ENCODE measurements at places on chromosomes 7 and 10.
A peak's percentile ranks its signal among the peaks of the same experiment; 100 is the strongest.

- peak overlapping the region; percentile 95 for H3K4me3 ChIP-seq
- no peak for DNase-seq
- H3K36me3 ChIP-seq: no peaks in the 10 kb centered on the region
- H3K27me3 ChIP-seq: no peaks in the 10 kb centered on the region
Measured at GRCh38 chr7:112204499-112205342, 1.5 kb downstream of the DOCK4 start.

DNA sequence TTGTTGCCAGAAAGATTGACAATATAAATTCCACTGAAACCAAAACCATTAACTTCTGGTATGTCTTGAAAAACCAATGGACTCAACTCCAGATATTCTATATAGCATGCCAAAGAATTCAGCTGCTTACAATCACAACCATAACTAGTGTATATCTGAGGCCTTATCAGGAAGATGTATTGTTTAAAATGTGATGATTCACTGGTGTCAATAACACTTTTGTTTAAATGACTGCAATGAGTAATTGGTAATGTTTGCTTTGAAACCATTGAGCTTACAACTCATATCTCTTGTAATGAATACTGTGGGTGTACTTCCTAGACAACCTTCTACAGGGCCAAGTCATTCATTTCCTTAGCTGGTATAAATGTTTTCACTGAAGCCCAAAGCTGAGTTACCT is 727.9 kb upstream of the KCND2 start:
- H3K36me3 ChIP-seq: no peaks in the 10 kb centered on the region
- no peak for DNase-seq
- no peak overlapping the region for H3K4me3 ChIP-seq
- no peaks in the 10 kb centered on the region for H3K27me3 ChIP-seq
- no peak overlapping the region for H3K27ac ChIP-seq

DNA sequence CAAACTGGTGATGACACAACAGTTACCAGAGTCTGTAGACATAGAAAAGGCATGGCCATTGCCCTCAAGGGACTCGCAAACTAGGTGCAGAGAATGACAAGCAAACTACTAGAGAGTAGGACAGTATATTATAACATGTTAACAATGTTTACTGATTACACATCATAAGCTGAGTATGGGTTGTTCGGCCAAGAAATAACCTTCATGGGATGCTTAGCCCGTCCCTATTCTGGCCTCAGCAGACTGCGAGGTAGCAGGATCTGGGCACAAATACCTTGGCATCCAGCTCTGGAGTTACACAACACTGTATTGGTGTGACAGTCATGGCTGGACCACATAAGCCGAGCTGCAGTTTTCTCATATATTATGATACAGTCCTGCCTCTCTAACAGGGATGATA is 51.4 kb downstream of the ABCB4 start:
- H3K36me3 ChIP-seq: no peaks in the 10 kb centered on the region
- H3K27ac ChIP-seq: no peak overlapping the region
- H3K4me3 ChIP-seq: no peak overlapping the region
- no peaks in the 10 kb centered on the region for H3K27me3 ChIP-seq
- DNase-seq: no peak
- peaks cover 5% of the 10 kb centered on the region for H3K4me1 ChIP-seq

GRCh38 chr10:70549351-70549961 is 53.1 kb downstream of the PRF1 start:
- peaks cover 18% of the 10 kb centered on the region for H3K4me1 ChIP-seq
- no peaks in the 10 kb centered on the region for H3K27me3 ChIP-seq
- no peak overlapping the region for H3K27ac ChIP-seq
- H3K4me3 ChIP-seq: no peak overlapping the region

DNA sequence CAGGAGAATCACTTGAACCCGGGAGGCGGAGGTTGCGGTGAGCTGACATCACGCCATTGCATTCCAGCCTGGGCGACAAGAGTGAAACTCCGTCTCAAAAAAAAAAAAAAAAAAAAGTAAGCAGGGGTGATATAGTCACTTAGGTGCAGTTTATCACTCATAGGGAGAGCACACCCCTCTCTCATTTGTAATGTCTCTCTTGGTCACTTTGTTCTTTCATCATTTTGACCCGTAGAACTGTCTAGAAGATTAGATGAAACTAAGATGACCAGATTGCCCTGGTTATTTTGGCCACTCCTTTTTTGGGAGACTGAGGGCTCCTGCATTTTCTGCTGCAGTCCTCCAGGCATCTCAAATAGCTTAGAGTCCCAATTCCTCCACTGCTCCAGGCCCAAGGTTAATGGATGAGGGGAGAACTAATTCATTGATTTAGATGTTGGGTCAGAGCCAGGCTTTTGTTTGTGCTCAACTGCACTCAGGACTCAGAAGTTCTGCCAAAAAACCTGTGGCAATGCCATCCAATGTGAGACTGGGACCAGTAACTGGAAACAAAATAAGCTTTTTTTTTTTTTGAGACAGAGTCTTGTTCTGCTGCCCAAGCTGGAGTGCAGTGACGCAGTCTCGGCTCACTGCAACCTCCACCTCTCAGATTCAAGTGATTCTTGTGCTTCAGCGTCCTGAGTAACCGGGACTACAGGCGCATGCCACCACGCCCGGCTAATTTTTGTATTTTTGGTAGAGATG is 50.0 kb upstream of the CAMK1D start:
- no peak overlapping the region for H3K4me3 ChIP-seq
- H3K36me3 ChIP-seq: no peaks in the 10 kb centered on the region
- H3K4me1 ChIP-seq: no peaks in the 10 kb centered on the region
- DNase-seq: no peak

- no peak overlapping the region for H3K4me3 ChIP-seq
- no peak for DNase-seq
- H3K27ac ChIP-seq: no peak overlapping the region
- H3K27me3 ChIP-seq: no peaks in the 10 kb centered on the region
Measured at GRCh38 chr7:116708248-116708647, 36.3 kb downstream of the MET start.

GRCh38 chr7:21131897-21132296 is 296.0 kb upstream of the SP4 start:
- no peak for DNase-seq
- peaks cover 12% of the 10 kb centered on the region for H3K4me1 ChIP-seq
- H3K36me3 ChIP-seq: no peaks in the 10 kb centered on the region
- H3K27me3 ChIP-seq: peaks cover 69% of the 10 kb centered on the region

DNA sequence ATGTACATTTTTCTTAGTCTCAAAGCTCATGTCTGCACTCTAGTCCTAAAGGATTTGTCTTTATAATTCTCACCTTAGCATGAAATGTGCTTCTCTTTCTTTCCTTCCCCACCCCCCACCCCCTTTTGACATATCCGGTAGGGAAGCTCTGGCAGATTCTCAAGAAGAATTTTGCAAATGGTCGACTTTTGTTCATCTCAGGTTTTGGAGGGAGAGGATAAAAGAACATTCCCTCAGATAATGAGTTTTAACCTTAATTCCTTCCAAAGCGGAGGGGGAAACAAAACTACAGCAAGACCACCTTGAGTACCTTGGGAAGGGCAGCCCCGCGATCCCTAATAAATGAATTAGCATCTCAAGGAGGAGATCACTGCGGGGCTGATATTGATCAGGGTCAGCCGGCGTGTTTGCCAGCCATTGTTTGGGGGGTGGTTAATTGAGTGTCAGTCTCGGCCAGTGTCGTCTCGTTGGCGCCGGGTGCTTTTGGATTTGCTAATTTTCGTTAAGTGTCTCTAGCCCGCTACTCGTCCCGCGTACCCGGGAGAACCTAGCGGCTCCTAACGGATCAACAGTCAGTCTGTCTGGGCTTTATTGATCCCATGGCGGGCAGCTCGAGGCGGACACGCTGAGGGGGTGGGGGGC is 874 bp upstream of the BAMBI start:
- H3K27me3 ChIP-seq: no peaks in the 10 kb centered on the region
- peaks cover 12% of the 10 kb centered on the region for H3K36me3 ChIP-seq
- H3K4me3 ChIP-seq: peak overlapping the region; percentile 85
- peak overlapping the region; percentile 94 for H3K27ac ChIP-seq
- DNase-seq: no peak
- H3K4me1 ChIP-seq: peaks cover 37% of the 10 kb centered on the region

DNA sequence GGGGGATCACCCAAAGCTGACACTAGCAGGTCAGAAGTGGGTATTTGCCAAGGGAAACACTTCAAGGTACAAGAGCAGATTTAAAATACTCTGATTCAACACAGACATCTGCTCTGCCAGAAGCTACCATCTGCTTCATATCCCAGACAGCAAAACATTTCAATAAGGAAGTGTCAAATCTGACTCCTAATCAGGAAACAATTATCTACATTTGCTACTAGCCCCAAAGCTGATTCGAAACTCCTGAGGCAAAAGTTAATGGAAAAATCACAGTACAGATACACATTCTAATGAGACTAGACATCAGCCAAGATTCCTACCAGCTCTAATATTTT is 48.9 kb downstream of the PARD3 start:
- H3K4me1 ChIP-seq: peaks cover 49% of the 10 kb centered on the region
- H3K36me3 ChIP-seq: peaks cover 3% of the 10 kb centered on the region
- H3K27ac ChIP-seq: peak overlapping the region; percentile 55
- H3K4me3 ChIP-seq: no peak overlapping the region
- DNase-seq: no peak

DNA sequence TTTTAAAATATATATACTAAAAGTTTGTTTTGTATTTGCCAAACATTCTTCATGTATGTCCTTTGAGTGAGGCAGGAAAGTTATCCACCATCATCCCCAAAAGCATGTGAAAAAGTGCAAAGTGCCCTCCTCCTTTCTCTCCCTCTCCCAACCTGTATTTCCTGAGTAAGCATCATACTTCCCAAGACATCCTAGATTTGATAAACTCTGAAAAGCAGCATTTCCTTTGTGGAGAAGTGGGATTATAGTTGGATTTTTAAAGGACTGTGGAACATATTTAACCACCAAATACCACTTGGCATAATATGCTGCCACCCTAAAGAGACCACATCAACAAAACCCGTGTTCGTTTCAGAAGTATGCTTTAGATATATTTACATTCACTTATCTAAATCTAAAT is 36.9 kb downstream of the NET1 start:
- H3K4me3 ChIP-seq: peak overlapping the region; percentile 89
- H3K27me3 ChIP-seq: no peaks in the 10 kb centered on the region
- peak overlapping the region; percentile 83 for H3K27ac ChIP-seq
- H3K36me3 ChIP-seq: peaks cover 22% of the 10 kb centered on the region
- no peak for DNase-seq

GRCh38 chr7:101488826-101489572 is 126.3 kb downstream of the COL26A1 start:
- H3K36me3 ChIP-seq: no peaks in the 10 kb centered on the region
- peak overlapping the region; percentile 92 for H3K27ac ChIP-seq
- H3K4me3 ChIP-seq: peak overlapping the region; percentile 11
- H3K4me1 ChIP-seq: peaks cover 41% of the 10 kb centered on the region
- no peak for DNase-seq

- DNase-seq: no peak
- no peak overlapping the region for H3K27ac ChIP-seq
- peaks cover 4% of the 10 kb centered on the region for H3K27me3 ChIP-seq
- peaks cover 10% of the 10 kb centered on the region for H3K4me1 ChIP-seq
- H3K36me3 ChIP-seq: no peaks in the 10 kb centered on the region
Measured at GRCh38 chr10:93742633-93743349, 14.9 kb upstream of the LGI1 start.

- no peak for DNase-seq
- no peaks in the 10 kb centered on the region for H3K27me3 ChIP-seq
- peak overlapping the region; percentile 97 for H3K27ac ChIP-seq
- peak overlapping the region; percentile 45 for H3K4me3 ChIP-seq
Measured at GRCh38 chr7:47573758-47574481, 8.0 kb downstream of the TNS3 start.

DNA sequence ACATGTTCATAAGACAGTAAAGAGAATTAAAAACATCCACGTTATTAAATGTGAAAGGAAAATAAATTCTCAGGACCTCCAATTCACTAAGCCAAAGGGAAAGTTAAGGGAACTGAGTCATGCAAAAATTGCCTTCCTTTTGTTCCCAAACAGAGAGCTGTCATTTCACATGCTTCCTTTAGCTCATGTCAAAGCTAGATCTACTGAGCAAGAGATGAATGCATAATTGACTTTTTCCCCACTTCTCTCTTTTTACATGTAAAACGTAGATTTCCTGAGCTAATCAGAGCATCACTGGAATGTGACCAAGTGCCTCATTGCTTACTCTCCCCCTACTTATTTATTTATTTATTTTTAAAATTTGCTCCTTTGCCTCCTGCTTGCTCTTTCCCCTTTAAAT is 129.1 kb upstream of the AMPH start:
- H3K4me1 ChIP-seq: no peaks in the 10 kb centered on the region
- H3K27me3 ChIP-seq: no peaks in the 10 kb centered on the region
- no peak overlapping the region for H3K27ac ChIP-seq
- H3K4me3 ChIP-seq: no peak overlapping the region

- H3K27ac ChIP-seq: no peak overlapping the region
- H3K27me3 ChIP-seq: no peaks in the 10 kb centered on the region
- DNase-seq: no peak
Measured at GRCh38 chr10:26543567-26544306, 105.6 kb downstream of the APBB1IP start.

GRCh38 chr10:128848810-128849209 is 618.2 kb upstream of the MGMT start:
- peaks cover 4% of the 10 kb centered on the region for H3K4me1 ChIP-seq
- no peak for DNase-seq
- H3K4me3 ChIP-seq: no peak overlapping the region
- no peaks in the 10 kb centered on the region for H3K36me3 ChIP-seq

DNA sequence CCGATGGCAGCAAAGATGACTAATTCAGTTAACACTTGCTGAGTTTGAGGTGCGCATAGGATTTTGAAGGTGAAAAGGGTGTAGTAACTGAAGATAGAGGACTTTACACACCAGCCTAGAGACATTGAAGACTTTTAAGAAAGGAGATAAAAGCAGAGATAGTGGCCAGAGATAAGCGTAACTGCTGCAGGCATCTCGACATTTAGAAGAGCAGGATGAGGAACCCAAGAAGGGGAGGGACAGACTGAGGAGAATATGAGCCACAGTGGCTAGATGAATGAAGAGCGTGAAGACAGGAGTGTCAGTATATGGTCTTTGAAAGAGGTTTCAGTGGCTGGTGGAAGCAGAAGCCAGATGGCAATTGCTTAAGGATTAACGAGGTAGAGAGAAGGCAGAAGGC is 71.6 kb downstream of the CELF2 start:
- DNase-seq: no peak
- no peaks in the 10 kb centered on the region for H3K36me3 ChIP-seq
- H3K4me1 ChIP-seq: peaks cover 5% of the 10 kb centered on the region
- H3K27ac ChIP-seq: no peak overlapping the region

- no peak for DNase-seq
- H3K27me3 ChIP-seq: no peaks in the 10 kb centered on the region
- H3K27ac ChIP-seq: peak overlapping the region; percentile 84
- H3K36me3 ChIP-seq: no peaks in the 10 kb centered on the region
Measured at GRCh38 chr7:120052884-120053382, 220.0 kb upstream of the KCND2 start.

DNA sequence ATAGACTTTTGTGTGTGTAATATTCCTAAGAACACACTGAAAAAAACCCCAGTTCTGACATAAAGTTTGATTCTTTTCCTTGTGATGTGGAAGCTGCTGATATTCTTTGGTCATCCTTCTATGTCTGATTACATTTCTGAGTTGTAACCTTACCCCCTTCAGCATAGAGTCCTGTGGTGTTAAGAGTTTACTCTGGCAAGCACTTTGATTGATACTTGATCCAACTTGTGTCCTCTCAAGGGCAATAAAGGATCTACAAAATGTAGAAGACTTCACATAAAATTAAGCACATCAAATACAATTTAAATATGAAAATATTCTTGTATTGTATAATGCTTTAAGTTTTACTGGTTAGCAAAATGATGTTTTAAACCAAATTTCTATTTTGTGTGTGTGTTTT is 221.7 kb upstream of the DKK1 start:
- peaks cover 7% of the 10 kb centered on the region for H3K36me3 ChIP-seq
- no peak overlapping the region for H3K4me3 ChIP-seq
- H3K27me3 ChIP-seq: no peaks in the 10 kb centered on the region
- H3K27ac ChIP-seq: no peak overlapping the region

All from mesothelial cell of epicardium (in vitro differentiated cells).